ENCODE measurements at places on chromosomes 5 and 9.

DNA sequence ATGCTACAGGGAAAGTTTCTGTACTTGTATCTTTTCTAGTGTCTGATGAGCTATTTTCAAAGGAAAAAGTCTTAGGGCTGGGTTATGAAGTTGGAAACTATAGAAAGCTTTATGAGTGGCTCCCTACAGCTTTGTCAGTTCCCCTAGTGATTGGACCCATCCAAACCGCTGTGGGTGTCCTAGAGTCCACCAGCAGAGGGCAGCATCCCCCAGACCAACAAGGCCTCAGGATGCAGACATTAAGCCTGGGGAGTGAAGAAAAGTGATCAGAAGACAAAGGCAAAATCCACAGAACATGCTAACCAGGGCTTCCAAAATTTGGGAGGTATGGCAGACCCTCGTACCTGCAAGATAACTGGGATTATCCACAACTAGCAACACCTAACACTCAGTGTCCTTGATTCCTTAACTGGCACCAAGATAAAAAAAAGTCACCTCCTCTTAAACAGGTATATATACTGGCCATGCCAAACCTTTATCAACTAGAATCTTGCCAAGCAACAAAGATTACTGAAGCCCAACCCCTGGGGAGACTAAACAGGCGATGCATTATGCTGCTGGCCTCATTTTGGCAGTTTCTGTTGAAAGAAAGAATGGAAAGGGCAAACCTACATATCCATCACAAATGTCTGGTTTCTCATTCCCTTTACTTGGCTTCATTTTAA is 110.4 kb upstream of the NR5A1 start:
- peak; percentile 78 for DNase-seq

DNA sequence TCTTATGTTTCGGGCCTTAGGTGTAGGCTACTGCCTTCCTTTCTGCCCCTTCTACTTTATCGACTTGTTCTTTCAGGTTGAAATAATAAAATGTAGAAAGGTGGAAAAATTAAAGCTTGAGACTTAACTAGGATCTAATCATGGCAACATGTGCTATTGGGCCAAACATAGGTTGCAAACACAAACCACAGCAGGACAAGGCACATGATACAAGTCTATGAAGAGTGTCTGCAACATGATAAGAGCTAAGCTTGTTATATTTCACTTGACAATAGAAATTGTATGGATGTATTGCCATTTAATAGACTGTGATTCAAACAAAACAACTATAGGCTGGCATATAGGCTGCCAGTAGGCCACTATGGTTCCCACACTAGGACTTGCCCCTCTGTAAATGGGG is 1.7 kb upstream of the ERAP2 start:
- DNase-seq, result no peak

DNA sequence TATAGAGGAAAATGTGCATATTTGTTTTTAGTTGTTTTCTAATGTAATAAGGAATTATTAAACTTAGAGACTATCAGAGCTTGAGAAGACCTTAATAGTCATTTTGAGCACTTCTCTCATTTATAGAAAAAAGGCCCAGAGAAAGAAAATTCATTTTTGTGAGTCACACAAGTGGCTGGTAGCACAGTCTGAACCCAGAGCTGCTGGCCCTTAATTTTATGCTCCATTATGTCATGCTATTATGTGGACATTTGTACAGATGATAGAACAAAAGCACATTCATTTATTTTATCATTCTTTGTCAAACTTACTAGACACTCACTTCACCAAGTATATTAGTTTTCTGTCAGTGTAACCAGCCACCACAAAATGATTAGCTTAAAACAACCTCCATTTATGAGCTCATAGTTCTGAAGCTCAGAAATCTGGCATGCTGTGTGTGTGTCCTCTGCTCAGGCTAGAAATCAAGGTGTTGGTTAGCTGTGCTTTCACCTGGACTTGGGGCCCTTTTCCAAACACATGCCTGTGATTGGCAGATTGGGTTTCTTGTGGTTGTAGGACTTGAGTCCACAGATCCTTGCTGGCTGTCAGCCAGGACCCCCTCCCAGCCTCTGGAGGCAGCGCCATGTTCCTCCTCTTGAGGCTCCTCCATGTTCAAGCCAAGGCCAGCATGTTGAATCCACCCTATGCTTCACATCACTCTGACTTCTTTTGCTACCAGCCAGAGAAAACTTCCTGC is 188.9 kb downstream of the ARHGAP26 start:
- no peak for DNase-seq

GRCh38 chr9:24459953-24460352 is 85.7 kb downstream of the IZUMO3 start:
- no peak for DNase-seq

DNA sequence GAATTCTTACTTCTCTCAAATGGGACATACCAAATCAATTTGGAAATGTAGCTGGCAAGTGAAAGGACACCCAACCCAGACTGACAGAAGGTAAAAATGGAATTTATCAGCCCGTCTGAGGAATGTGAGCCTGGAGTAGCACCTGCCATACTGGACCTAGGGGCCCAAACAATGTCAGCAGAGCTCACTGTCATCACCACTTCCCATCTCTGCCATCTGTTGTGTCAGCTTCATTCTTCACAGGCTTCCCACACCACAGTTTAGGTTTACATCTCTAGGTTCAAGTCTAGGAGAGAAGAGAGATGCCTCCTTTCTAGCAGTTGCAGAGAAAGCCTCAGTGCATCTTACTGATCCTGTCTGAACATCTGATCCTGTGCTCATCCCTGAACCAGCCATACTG is 222.4 kb downstream of the DOCK8 start:
- DNase-seq, result no peak

- no peak for DNase-seq
Observed at GRCh38 chr9:105198865-105199264, 45.6 kb upstream of the SLC44A1 start.

DNA sequence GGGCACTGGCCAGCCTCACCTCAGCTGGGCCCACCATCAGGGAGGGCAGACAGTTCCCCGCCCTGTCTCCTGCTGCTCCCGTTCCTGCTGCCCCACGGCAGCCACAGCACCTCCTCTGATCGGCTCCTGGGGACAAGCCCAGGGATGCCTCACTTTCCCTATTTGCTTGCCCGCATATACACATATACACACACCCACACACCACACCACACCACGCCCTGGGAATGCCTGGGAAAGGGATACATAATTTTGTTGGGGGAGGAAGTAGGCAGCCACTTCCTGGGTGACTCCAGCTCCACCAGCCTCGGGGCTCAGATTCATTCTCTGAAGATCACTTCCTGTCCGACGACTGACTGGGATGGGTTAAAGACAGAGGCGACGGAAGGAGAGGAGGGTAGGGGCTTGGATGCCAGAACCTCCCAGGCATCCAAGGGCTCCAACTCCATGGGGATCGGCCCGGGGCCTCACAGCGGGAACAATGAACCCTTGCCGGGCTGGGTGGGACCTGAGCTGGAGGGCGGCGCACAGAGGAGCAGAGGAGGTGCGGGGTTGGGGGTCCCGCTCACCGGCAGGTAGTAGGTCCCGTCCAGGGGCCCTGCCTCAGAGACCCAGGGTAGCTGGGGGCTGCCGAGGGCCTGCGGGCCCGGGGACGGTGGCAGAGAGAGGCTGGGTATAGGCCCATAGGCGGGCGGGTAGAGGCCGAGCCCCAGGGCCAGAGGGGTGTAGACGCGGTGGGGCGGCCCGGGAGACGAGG is 2.0 kb upstream of the MZB1 start:
- DNase-seq, result no peak

- no peak for DNase-seq
Observed at GRCh38 chr5:111628901-111629300, 116.6 kb upstream of the STARD4 start.

- no peak for DNase-seq
Observed at GRCh38 chr5:125679522-125679921, 743.7 kb upstream of the GRAMD2B start.

- DNase-seq, result no peak
Observed at GRCh38 chr5:150175536-150175935, 9.0 kb downstream of the CDX1 start.

DNA sequence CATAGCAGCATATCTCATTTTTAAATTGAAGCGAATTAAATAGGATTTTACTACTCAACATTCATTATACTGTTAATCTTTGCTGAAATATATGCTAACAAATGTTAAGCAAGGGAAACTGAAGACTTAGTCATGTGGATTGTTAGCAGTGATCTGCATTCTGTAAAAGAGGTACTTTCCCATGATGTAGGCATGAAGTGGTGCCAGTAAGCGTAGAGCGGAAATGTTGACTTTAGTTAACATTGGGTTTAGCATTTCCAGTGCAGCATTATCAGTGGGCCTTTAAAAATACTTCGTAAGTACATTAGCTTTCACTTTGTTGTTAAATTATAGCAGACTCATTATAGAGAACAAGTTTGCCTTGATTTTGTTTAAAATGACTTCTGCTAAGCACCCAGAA is 130.3 kb downstream of the CDC42SE2 start:
- no peak for DNase-seq

DNA sequence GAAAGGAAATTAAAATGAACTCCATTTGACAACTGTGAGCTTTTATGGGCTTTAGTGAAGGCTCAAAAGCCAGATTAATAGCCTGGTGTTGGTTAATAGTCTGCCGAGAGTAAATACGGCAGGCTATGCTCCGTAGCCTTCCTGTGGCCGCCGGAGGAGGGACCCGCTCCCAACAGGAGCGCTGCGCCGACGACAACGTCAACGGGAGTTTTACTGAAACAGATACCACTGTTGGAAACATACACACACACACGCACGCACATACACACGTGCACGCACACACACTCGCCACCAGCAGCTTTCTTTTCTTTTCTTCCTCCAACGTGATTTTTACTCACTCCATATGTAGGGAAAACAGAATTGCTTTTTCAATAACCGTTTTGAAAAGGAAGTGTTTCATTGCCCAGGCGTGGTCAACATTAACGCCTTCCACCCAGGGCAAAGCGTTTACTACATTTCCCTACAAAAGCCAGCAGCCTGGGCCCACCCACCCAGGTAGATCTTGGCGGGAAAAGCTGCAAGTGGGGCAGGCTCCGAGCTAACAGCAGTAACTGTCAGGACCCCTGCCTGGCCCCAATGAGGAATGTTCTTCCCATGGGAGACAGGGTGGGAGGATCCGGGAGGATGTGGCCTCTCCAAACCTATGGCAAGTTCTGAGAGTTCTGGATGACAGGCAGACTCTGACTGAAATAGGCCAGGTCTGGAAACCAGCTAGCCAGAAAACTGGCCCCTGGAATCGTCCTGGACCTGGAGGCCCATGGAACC is 72.3 kb downstream of the PAX5 start:
- DNase-seq, result no peak

DNA sequence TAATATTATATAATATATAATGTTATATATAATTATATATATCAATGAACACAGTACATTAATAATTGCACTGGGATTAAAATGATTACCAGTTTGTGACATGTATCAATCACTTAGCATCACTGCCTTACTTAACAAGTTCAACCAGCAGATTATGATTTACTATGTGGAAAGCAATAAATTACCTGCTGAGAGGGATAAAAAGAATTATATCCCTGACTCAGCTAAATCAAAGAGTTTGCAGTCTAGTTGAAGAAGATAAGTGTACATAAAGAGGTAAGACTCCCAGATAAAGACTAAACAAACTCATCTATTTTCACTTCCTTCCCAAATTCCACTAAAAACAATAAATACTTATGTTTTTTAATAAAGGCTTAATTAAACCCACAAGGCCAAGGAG is 11.2 kb downstream of the PLAA start:
- DNase-seq, result no peak

- no peak for DNase-seq
Observed at GRCh38 chr9:69831611-69832010, 11.0 kb downstream of the CFAP95 start.
